ENCODE measurements at places on chromosomes 3 and 15.

DNA sequence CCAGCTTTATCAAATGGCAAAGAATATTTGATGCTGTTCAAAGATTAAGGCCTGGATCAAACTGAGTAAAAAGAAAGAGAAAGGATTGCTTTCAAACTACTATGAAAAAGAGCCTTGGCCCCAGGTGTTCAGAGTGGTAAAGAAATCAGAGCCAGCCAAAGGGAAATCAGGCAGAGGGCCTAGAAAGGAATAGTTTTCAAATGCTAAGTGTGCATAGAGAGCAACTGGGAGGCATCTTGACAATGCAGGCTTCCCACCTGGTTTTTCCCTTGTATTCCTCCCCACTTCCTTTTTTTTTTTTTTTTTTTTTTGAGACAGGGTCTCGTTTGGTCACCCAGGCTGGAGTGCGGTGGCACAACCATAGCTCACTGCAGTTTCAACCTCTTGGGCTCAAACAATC is 340.2 kb upstream of the ADAMTS9 start:
- DNase-seq = no peak

DNA sequence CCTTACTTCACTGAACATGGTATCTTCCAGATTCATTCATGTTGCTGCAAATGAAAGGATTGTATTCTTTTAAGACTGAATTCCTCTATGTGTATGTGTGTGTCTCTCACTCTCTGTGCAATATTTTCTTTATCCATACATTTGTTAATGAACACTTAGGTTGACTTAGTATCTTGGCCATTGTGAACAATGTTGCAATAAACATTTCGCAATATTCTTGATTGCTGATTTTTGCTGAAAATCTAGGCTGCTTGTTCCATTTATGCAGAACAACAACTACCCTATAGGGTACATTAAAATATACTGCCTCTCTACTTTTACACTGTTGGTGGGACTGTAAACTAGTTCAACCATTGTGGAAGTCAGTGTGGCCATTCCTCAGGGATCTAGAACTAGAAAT is 732.4 kb downstream of the CADM2 start:
- no peak for DNase-seq

GRCh38 chr15:75030023-75030413 is 6.6 kb downstream of the PPCDC start:
- DNase-seq = no peak

- DNase-seq = no peak
Measured at GRCh38 chr15:47717036-47717612, at the start of gene SEMA6D. Gene SEMA6D, plus strand, starts transcription at chr15:47717505. Its CDS starts 42,294 bp downstream, at chr15:47759799.

GRCh38 chr3:171057072-171057471 is 30.6 kb upstream of the SLC2A2 start:
- no peak for DNase-seq

DNA sequence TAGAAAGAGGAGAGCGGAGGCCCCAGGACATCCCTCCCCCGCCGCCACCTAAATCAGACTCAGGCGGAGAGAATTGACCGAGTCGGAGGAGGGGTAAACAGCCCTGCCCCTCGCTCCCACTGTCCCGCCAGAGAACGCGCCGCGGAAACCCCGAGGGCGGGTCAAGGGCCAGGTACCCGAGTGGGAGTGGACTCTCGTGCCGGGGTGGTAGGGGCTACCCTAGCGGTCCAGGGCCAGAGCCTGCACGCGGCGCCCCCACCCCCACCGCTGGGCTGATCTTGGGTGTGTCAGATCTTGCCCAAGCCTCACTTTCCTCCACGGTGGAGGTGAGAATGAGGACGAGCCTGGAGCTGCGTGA is 19.0 kb downstream of the SPATA12 start:
- DNase-seq = no peak

DNA sequence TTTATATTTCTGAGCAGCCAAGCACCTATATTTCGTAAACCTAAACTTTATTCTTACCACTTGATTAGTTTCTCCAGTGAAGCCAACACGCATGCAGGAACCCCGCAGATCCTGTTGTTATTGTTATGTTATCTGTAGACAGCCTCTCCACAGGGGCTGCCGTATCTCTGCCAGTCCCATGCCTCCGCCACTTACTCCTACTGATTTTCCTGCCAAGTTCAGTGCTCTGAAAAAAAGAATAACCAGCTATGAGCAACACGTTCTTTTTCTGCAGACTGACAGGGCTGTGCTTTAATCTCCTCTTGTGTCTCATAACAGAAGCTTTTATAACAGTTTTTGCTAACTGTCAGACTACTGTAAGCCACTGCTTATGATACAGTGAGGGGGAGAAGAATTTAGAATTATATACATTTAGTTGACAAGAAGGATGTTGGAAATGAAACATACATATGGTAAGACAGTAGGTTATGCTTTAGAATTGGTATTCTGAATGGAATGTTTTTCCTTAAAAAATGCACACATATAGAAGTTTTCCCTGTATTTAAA is 347.4 kb downstream of the SI start:
- no peak for DNase-seq

GRCh38 chr3:13024765-13025065 is 48.5 kb downstream of the IQSEC1 start:
- no peak for DNase-seq

DNA sequence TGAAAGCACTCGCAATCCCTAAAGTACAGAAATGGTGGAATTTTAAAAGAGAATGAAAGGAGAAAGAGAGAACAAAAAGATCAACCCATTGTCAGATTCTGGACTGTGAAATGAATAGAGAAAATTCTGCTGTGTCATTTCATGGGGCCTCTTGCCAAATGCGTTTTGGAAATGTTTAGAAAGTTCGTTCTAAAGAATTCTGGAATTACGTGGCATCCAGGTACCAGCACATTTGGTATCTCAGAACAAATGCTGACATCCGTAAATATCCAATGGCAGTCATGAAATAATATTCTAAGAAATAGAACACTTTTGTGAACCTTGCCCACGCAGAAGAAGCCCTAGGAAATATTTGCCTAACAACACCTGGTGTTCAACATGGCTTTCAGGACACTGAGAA is 219.2 kb downstream of the P3H2 start:
- DNase-seq = no peak

DNA sequence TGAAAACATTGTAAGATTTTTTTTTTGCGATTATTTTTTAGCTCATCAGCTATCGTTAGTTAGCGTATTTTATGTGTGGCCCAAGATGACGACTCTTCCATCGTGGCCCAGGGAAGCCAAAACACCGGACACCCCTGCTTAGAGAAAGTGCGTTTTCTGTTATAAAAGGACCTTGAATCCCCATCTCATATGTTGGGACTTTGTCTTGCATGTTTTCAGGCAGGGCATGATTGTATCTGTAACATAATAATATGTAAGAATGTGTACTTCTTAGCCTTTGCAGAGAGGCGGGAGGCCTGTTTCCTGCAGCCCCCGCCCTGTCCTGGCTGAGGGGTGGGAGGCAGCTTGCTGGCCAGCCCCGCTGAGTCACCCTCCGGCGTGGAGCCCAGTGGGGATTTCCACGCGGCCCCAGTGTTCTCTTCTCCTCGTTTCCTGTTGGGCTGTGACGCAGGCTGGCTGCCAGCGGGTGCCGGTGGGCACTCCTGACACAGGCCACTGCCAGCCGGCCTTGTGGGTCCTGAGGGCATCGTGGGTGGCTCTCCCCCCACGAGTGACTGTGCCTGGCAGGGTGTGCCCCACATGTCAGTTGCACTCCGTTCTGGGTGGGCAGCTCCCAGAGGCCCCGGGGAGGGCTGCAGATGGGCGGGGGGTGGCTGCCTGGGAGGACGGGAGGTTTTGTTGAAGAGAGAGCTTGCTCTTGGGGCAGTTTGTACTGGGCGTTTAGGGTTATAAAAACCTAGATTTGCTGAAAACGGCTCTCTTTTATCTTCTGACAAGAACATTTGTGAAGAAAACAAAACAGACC is 55.6 kb downstream of the SMAD3 start:
- peak; percentile 74 for DNase-seq

DNA sequence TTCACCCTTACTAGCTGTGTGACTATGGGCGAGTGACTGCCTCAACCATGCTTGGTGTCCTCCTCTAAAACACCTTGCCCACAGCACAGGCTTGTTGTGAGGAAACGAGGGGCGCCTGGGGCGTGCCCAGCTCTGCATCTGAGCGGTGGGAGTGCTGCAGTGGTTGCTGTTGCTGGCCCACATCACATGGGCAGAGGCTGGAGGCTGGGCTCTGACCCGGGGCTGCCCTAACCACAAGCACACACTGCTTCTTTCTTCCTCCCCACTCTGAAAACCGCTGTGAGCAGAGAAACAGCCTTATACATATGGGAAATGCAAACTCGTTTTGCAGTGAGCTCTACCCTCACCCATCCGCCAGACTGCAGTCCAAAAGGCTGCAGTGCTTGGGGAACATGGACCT is 74.8 kb upstream of the RPL32 start:
- DNase-seq = no peak

GRCh38 chr3:10627884-10628572 is 122.6 kb upstream of the ATP2B2 start:
- DNase-seq = no peak

DNA sequence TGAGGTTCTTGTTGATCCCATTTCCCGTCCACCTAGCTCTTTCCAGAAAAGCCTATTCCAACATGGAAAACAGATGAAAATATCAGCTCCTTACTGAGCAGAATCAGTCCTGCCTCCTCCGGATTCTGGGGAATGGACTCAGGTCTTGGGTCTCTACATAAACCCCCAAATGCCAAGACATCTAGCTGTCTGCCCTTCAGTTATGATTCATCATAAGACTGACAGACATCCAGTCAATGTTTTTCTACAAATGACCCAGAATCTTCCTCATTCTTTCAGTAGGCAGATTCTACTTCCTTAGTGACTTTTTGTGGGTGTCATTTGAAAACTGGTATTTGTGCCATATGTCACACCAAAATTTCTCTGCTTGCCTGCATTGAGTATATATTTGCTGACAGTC is 103.0 kb upstream of the TGFBR2 start:
- no peak for DNase-seq

GRCh38 chr15:81170511-81170910 is 26.2 kb upstream of the IL16 start:
- no peak for DNase-seq

- no peak for DNase-seq
Measured at GRCh38 chr3:182795389-182795782, 2.1 kb downstream of the ATP11B start.

- DNase-seq = no peak
Measured at GRCh38 chr3:66110840-66111239, 72.1 kb upstream of the MAGI1 start.

DNA sequence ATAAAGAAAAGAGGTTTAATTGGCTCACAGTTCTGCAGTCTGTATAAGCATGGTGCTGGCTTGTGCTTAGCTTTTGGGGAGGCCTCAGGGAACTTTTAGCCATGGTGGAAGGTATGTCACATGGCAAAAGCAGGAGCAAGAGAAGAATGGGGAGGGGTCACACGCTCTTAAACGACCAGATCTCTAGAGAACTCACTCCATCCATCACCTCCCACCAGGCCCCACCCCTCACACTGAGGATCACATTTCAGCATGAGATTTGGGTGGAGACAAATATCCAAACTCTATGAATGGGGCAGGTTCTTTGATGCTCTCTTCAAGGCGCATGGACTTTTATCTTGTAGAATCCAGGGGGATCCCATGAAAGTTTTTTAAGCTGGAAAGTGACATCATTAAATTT is 75.7 kb downstream of the ITPR1 start:
- no peak for DNase-seq

DNA sequence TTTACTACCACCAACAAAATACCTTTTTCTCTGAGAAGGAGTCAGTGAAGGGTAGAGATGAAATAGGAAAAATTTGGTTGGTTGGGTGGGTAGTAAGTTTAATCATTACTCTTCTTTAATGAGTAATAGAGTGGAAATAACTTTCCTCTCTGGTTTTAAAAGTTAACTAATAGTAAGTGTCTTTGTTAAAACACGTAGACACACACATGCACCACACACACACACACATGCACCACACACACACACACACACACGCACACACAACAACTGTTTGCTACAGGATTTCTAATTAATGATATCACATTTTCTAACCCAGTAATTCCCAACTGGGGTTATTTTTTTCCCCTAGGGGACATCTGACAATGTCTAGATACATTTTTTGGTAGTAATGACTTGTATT is 84.1 kb downstream of the CHL1 start:
- DNase-seq = no peak

DNA sequence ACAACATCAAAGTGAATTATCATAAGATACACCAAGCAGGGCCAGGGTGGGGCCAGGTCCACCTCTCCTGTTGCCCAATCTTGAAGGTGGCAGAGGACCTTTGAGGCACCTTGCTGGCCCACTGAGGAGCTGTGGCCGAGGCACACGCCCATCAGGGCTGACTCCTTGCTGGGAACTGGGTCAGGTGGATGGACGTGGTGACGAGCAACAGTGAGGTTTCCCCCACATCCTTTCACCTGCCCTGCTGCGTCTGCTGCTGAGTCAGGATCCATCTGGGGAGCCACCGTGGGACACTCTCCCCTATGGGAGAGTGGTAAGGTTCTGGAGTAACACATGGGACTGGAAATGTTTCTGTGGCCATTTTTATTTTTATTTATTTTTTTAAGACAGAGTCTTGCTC is 17.3 kb upstream of the FURIN start:
- DNase-seq = no peak

DNA sequence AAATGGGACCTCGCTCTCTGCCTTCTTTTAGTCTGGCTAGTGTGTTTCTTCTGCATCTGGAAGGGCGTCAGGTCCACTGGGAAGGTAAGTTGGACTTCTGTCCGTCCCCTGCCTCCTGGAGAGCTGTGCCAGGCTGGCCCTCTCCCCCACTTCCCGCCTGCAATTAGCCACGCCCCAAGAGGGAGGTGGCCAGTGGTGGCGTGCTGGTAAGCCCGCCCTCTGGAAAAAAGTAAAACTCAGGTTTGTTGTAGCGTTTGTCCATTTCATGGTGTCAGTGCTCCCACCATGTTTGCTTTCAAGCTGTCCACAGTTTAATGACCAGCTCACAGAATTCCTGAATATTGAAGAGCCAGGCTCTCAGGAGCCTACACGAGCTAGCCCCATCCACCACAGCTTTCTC is 55.6 kb downstream of the SLC6A6 start:
- DNase-seq = no peak

DNA sequence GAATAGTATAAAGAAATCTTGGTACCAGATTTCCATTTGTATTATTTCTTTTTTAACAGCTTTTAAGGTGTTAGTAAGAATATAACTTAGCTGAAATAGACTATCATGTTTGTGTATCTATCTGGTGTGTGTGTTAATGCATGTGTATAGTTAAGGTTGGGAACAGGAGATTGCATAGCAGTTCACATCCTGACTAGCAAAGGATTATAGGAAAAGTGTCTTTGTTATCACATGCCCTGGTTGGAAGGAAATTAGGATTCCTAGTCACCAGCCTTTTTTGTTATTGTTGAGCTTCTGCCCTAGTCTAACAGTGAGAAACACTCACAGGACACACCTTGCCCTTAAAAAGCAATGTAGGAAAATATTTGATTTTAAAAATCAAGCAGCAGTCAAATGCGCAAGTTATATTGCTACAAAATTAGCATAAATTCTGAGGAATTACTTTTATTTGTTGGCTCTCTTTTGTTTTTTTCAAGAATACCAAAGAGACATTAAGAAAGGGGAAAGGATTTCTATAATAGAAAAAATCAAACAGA is 58.2 kb downstream of the SETD5 start:
- DNase-seq = no peak

DNA sequence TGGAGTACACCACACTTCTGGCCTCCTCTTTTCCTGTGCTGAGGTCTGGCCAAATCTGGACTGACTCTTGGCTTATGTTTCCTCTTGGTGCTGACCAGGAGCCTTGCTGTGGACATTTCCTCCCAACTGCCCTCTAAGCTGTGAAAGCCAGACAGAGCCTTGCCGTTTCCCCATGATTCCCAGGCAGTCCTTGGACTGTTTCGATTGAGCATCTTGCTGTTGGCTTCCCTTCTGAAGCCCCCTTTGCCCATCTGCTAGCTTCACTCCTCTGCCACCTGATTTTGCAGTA is 110.5 kb downstream of the EPHB1 start:
- no peak for DNase-seq

- no peak for DNase-seq
Measured at GRCh38 chr3:194830401-194830800, 144.7 kb downstream of the FAM43A start.

Measured in stimulated activated CD4-positive, alpha-beta T cell treated with anti-CD3 and anti-CD28 coated beads, TNF-alpha, amount 100 ng/mL, for 1 hour (primary cell).